ENCODE measurements at places on chromosomes 4 and X.

DNA sequence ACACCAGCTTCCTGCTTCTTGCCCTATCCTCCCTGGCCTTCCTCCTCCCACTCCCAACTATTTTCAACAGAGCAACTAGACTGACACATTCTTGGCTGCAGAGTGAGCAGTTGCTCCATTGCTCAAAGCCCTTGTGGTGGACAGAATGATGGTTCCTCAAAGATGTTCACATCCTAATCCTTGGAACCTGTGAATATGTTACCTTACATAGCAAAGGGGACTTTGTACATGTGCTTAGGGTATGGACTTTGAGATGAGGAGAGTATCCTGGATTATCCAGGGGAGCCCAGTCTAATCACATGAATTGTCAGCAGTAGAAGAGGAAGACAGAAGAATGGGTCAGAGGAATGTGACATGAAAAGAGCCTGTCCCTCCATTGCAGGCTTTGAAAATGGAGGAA lies 24.9 kb upstream of the HOPX start:
- DNase-seq, result no peak

- no peak for DNase-seq
These were observed 946.6 kb downstream of the STIM2 start for GRCh38 chr4:27807207-27807606.

DNA sequence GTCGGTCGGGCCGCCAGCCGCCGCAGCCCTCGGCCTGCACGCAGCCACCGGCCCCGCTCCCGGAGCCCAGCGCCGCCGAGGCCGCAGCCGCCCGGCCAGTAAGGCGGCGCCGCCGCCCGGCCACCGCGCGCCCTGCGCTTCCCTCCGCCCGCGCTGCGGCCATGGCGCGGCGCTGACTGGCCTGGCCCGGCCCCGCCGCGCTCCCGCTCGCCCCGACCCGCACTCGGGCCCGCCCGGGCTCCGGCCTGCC lies 213 bp downstream of the NFKB1 start:
- DNase-seq, result no peak

DNA sequence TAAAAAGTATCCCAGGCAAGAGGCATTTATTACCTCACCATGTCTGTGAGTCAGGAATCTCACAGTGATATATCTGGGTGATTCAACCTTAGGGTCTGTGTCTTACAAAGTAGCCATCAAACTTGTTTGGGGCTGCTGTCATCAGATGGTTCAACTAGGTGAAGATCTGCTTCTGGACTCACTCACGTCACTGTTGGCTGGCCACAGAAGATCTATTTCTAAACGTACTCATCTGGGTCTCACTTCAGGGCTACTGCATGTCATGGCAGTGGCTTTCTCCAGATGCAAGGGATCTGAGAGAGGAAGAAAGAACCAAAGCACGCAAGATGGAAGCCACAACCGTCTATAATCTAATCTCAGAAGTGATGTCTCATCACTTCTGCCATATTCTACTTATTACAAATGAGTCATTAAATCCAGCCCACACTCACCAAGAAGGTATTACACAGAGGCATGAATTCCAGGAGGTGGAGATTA lies 267.8 kb upstream of the ANKRD50 start:
- no peak for DNase-seq

GRCh38 chrX:108025954-108026600 lies 18.8 kb upstream of the VSIG1 start:
- no peak for DNase-seq

DNA sequence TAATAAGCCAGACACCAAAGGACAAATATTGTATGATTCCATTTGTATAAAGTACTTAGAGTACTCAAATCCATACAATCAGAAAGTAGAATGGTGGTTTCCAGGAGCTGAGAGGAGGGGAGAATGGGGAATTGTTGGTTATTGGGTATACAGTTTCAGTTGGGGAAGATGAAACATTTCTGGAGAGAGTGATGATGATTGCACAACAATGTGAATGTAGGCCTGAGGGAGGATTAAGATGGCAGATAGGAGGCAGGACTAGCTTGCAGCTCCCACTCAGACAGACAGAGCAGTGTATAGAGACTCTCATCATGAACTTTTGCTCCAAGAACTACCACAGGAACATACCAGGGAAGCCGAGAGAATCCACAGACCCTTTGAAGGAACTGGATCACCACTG lies 75.7 kb upstream of the PAK3 start:
- no peak for DNase-seq

- no peak for DNase-seq
These were observed 110.2 kb upstream of the MYOZ2 start for GRCh38 chr4:119025420-119025819.

DNA sequence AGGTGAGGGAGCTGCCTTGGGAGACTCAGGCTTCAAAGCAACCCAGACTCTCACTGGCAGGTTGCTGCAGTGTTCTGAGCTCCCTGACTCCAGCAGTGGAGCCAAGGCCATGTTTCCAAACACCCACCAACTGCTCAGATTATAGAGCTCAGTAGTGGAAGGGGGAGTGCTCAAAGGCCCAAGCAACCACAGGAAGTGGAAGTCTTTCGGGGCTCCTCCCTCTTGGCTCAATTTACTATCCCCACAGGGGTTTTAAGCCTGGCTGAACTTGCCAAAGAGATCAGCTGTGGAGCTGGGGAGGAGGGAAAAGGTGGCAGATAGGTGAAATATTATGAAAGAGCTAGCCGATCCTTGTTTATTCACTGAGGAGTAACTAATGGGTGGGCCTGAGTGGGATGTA lies 82.5 kb downstream of the HPRT1 start:
- DNase-seq, result no peak

DNA sequence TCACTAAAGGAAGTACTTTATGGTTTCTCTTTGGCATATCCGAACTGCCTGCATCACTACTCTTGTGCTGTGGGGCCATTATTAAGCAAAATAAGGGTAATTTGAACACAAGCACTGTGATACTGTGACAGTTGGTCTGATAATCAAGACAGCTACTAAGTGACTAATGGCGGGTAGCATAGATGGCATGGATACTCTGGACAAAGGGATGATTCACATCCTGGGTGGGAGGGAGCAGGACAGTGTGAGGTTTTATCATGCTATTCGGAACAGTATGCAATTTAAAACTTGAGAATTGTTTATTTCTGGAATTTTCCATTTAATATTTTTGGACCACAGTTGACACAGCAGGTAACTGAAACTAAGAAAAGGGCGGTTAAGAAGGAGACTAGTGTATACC lies 52.6 kb upstream of the CITED1 start:
- no peak for DNase-seq

- no peak for DNase-seq
These were observed 6.6 kb downstream of the MGST2 start for GRCh38 chr4:139672215-139672614.

GRCh38 chrX:71871367-71871766 lies 39.3 kb upstream of the NHSL2 start:
- DNase-seq, result no peak

GRCh38 chr4:5635826-5636195 lies 72.5 kb downstream of the EVC2 start:
- DNase-seq, result peak; percentile 38
